Ammon's horn (tissue), 1 donor: ENCODE measurements at places on chromosomes 6 and 20.

- DNase-seq: no peak
Measured at GRCh38 chr6:136793363-136793762, 1.1 kb upstream of the MAP3K5 start.

DNA sequence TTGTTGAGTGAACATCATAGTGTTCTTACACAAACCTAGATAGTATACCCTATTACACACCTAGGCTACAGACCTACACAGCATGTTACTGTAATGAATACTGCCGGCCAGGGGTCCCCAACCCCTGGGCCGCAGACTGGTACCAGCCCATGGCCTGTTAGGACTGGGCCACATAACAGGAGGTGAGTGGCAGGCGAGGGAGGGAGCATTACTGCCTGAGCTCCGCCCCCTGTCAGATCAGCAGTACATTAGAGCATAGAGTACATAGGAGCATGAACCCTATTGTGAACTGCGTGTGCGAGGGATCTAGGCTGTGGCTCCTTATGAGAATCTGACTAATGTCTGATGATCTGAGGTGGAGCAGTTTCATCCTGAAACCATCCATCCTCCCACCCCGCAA lies 126.3 kb downstream of the PRND start:
- no peak for DNase-seq

GRCh38 chr20:4457566-4458543 lies 263.9 kb upstream of the PRND start:
- no peak for DNase-seq

GRCh38 chr6:21398741-21399325 lies 194.7 kb upstream of the SOX4 start:
- DNase-seq: no peak

DNA sequence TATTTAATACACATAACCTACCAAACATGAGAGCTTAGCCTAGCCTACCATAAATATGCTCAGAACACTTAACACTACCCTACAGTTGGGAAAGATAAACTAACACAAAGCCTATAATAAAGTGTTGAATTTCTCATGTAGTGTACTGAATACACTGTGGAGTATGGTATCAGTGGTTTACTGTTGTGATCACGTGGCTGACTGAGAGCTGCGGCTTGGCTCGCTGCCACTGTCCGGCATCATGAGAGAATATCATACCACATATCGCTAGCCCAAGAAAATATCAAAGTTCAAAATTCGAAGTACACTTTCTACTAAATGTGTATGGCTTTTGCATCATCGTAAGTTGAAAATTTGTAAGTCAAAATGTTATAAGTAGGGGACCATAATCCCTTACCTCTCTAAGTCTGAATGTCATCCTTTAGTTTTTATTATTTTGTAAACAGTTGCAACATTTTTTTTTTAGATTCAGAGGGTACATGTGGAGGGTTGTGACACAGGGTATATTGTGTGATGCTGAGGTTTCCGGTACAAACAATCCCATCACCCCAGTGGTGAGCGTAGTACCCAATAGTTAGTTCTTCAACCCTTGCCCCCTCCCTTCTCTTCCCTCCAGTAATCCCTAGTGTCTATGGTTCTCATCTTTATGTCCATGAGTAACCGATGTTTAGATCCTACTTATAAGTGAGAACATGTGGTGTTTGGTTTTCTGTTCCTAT lies 14.6 kb upstream of the TAAR1 start:
- DNase-seq: no peak

DNA sequence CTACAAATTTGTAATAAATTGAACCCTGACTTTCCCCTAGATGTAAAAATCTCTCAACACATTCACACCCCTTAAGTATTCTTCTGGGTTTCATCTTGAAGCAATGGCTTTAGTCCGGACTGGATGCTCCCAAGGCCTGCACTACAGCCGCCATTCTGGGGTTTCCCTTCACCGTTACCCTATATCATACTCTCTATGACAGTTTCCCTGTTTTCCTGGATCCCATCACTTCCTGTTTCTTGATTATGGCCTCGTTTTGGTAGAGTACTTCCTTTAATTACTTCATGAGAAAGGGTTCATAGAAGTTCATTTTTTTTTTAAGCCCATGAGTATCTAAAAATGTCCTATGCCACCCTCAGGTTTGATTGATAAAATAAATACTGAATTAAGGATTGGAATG lies 11.7 kb downstream of the FIG4 start:
- no peak for DNase-seq

- DNase-seq: no peak
Measured at GRCh38 chr6:16947375-16948015, 154.4 kb upstream of the STMND1 start.

- peak; percentile 84 for DNase-seq
Measured at GRCh38 chr6:26097268-26097875, 10.1 kb downstream of the HFE start.

GRCh38 chr6:154615483-154616025 lies 105.1 kb upstream of the CNKSR3 start:
- DNase-seq: peak; percentile 69
